ENCODE measurements at places on chromosomes 1 and 21.

- no peak for DNase-seq
Observed at GRCh38 chr1:65512383-65512782, 91.9 kb downstream of the LEPR start.

DNA sequence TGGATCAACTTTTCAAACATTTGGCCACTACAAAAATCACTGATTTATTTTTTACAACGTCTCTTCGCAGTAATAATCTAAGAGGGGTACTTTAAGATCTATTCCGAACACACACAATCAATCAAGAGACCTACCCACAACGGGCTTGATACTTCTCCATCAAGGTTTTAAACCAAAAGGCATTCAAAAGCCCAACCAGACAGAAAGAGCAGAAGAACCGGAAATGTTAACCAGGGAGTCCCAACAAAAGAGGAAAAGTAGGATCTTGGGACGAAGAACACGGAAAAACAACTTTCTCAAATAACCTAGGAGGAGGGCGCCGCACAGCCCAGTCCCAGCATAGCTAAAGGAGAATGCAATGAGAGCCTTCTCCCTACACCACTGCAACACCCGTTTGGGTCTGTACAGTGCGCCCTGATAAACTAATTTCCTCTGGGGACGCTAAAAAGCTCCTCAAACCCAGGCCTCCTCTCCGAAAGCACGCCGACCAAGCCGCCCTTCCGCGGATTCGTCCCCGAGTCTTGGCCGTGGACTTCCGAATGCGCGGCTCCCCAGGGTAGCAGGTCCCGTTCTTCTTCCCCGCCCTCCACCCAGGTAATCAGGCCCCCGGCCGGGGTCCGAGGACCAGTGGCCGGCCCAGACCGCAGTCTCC, 623 bp downstream of the RPL22 start:
- DNase-seq = peak; percentile 28

DNA sequence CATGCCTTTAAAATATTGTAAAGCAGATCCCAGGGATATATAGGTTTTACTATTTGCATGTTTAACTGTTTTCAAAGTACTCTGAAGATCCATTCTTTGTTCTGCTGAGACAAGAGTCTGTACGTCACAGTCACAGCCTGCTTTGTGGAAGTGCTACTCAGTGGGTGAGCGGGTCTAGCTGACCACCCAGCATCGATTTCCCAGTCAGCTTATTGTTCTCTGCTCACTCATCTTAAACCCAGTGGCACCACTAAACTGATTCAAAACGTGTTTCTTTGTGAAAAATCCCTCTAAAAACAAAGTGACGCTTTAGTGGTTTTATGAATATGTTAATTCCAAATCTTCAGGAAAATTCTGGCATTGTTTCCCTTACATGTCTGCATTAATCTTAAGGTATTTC, 12.4 kb downstream of the PLPP3 start:
- DNase-seq = no peak

- no peak for DNase-seq
Observed at GRCh38 chr1:65255035-65255655, 54.2 kb upstream of the DNAJC6 start.

DNA sequence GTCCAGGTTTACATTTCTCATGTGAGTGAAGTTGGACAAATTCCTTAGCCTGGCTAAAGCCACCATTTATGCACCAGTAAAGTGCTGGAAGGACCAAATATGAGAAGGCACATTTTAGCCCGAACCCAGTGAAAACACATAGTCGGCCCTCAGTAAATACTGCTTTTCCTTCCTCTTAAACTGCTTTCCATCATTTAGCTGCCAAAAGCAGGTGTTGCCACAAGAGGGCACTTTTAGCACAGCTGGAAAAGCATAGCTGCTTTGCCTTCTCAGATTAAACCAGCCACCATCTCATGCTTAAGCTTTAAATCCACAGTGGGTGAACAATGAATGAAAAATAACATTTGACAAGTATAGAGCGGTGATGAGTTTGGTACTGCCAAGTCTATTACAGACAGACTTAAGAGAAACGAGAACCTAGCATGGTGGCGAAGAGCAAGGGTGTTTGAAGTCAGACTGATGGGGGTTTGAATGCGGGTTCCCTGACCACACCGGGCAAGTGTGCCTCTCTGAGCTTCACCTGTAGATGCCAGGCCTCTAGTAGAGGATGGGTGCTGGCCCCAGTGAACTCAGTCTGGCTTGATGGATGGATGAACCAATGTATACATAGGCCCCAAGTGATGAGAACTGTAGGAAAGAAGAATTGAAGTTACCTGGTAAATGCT, 57.8 kb downstream of the SLC35D1 start:
- peak; percentile 73 for DNase-seq

GRCh38 chr1:155000726-155001424, 1.7 kb upstream of the ZBTB7B start:
- DNase-seq = peak; percentile 83

- no peak for DNase-seq
Observed at GRCh38 chr1:155278689-155279160, 1.5 kb downstream of the HCN3 start.

DNA sequence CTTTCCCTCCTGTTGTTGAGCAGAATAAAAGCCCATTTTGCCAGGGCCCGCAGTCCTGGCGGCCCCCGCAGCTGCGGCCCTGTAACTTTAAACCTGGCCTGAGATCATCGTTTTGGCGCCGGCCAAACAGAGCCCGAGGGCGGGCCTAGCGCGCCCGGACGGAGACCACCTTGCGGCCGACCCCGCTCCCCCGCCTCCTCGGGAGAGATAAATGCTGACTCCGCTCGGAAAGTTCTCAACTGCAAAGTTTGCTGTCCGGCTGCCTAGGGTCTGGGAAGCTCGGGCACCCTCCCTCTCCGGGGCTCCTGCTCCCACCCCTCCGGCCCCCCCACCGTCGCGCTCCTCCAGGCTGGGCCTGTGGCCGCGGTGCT, at the start of gene PDPN:
TSS of gene PDPN (plus strand) at position 238 of the 371 bp plus-strand sequence. CDS start 202 bp downstream, outside the sequence.
- no peak for DNase-seq

DNA sequence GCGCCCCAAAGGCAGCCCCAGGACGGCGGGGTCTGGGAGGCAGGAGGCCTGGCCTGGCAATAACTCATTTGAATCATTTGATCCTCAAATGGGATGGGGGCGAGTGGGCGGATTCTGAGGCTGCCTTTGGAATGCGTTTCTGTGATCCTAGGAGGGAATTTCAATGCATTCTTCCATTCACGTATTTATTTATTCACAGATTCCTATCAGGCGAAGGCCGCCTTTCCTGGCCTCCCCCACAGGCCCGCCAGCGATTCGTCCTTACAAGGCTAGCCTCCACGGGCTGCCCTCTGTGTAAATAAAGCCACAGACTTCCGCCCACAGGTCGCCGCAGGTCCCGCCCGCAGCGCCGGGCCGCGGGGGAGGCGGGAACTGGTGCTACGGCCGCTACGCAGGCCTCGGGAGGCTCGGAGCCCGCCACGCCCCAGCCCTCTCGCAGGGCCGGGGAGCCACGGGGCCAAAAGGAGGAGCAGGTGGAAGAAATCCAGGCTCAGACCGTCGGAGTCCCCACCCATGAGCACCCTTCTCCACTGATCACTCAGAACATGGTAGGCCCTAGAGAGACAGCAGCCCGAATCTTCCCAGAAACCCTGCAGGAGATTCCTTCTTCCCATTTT, 31.3 kb upstream of the JUN start:
- peak; percentile 70 for DNase-seq

GRCh38 chr1:218558271-218558810, 213.2 kb downstream of the TGFB2 start:
- no peak for DNase-seq

- no peak for DNase-seq
Observed at GRCh38 chr1:160168609-160169369, 17.4 kb downstream of the ATP1A4 start.

GRCh38 chr1:198258491-198258890, 101.7 kb downstream of the NEK7 start:
- DNase-seq = no peak

GRCh38 chr1:233714631-233715217, 100.8 kb downstream of the KCNK1 start:
- no peak for DNase-seq

DNA sequence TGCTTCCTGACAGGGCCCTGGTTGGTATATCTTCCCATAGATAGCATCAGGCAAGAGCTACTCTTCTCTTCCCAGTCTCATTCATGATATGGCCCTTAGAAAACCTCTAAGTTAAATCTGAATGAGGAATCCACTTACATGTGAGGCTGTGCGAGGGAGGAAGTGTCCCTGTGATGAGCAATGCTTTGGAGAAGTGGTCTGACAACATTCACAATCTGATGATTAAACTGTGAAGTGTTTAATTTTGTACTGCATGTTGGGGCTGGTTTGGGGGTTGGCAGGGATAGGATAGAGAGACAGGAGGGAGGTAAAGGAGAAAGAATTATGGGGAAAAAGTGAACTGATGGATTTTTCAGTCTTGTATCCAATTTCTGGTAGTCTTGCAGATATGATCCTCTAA, 421.2 kb upstream of the DAB1 start:
- DNase-seq = no peak

GRCh38 chr1:1194723-1195122, 11.7 kb downstream of the TNFRSF18 start:
- DNase-seq = no peak

DNA sequence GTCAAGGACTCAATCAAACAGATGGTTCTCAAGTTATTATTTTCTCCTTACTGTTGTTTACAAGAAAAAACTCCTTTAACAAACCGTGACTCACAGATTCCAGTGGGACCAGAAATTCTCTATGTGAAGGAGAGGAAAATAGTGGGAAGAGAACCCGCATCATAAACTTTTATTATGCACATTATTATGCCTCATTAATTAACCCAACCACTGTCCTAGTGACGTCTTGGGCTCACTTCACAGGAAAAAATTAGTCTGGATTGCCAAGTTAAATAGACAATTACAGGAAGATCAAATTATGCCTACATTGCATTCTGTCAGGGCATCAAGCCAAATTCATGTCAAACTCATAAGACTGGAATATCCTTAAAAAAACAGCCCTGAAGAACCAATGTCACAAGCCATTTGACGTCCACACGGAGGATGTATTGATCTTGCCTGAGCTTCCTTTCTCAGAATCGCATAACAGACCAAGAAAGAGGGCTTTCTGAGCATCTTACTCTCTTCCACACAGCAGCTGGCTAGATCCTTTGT, 347.8 kb downstream of the DUSP10 start:
- no peak for DNase-seq

GRCh38 chr21:44686000-44686781, 4.2 kb upstream of the KRTAP12-1 start:
- DNase-seq = no peak

DNA sequence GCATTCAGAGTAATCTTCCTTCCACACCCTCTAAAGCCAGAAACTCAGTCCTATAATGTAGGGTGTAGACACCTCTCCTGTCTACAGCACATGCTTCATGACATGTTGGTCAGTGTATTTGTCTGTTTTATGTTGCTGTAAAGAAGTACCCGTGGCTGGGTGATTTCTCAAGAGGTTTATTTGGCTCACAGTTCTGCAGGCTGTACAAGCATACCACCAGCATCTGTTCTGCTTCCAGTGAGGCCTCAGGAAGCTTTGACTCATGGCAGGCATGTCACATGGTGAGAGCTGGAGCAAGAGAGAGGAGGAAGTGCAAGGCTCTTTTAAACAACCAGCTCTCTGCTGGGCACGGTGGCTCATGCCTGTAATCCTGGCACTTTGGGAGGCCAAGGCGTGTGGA, 12.1 kb downstream of the PLOD1 start:
- DNase-seq = no peak

GRCh38 chr1:28882009-28882628, 32.2 kb upstream of the EPB41 start:
- DNase-seq = peak; percentile 82

- DNase-seq = no peak
Observed at GRCh38 chr1:233359431-233359830, 31.9 kb downstream of the MAP3K21 start.

- DNase-seq = no peak
Observed at GRCh38 chr1:210558302-210558701, 229.6 kb downstream of the HHAT start.

DNA sequence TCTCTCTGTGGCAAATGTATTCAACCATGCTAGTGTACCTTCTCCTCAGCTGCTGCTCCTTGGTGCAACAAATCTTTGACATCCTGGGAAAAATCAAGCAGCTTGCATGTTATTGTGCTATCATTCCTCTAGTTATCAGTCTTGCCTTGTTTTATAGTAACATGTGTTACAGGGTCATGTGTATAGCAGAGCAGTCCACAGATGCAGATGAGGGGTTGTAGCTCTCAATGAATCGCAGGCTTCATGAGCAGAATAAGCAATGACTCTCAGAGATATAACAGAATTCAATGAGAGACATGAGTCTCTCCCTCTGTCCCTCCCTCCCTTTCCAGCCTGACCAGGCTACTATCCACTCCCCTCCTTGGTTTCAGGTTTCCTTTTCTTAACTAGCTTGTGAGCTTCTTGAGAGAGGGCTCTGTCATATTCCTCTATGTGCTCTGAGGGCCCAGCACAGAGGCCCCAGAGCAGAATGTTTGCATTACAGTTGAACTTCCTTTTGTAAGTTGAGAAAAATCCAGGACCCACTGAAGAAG, 15.1 kb upstream of the JUN start:
- no peak for DNase-seq

- no peak for DNase-seq
Observed at GRCh38 chr1:210377731-210378333, 49.1 kb downstream of the HHAT start.

DNA sequence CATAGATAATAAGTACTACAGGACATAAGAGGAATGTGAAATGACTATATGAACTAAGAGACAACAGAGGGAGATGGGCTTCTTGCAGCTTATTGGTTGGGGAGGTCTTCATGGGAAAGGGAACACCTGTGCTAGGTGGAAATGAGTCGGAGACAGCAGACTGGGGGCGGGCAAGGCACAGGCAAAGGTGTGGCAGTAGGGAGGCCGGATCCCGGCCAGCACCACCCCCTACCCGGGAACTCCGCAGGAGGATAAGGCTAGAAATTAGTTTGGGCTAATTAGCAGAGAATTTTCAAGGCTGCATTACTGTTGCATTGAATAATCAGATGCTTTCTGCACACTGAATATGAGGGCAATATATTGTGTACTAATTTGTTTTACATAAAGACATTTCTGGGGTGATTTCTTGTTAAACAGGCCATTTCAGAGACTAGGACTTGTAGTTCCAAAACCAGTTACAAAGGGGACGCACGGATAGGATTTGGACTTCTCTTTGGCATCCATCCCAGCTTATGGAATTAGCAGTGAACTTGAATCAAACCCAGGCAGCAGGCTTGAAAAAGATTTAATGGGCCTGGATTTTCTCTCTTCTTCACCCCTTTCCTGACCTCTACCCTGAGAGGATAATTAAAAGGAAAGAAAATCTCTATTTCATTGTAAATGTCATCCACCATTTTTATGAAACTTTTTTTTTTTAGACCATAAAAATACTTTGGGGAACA, 2.2 kb upstream of the HUNK start:
- no peak for DNase-seq

DNA sequence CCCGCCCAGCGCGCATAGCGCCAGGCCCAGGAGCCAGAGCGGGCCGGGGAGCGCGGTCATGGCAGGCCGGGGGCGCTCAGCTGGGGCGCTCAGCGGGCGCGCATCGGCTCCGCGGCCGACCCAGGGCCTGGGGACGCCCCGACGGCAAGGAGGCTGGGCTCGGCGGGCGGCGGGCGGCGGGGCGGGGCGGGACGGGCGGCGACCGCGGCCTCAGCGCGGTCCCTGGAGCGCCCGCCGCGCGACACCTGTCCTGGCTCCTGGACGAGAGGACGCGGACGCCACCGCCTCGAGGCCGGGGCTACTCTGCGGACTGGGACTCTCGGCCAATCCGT, 273 bp downstream of the BMP8B start:
- no peak for DNase-seq

GRCh38 chr21:36725793-36726386, 27.0 kb downstream of the SIM2 start:
- no peak for DNase-seq
